ENCODE measurements at places on chromosomes 3 and 15. TPM values are rescaled to one million over a fixed set of nuclear protein-coding genes. Genes with fewer than 3 reads are reported as not detected.

Gene BCHE
- total RNA-seq = not detected

DNA sequence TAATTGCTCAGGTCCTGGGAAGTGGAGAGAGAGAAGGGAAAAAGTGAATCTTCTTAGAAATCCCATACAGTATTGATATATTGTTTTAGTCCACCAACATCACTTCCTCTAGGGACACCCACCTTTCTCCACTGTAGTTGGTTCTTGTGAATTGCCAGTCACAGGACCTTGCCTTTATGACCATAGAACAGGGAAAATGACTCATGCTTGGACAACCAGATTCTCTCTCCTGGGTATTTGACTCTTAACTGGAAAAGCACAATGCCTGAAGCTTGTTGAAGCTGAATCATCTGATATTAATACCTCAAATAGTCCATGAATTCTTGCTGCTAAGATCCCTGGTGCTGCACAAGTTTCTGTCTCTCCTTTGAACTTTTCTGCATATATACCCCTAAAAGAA lies 32.5 kb upstream of the DCLK3 start:
- DNase-seq = peak; percentile 31
- H3K4me1 ChIP-seq = no peaks in the 10 kb centered on the region
- no peaks in the 10 kb centered on the region for H3K36me3 ChIP-seq
- no peak overlapping the region for H3K27ac ChIP-seq

- no peaks in the 10 kb centered on the region for H3K4me1 ChIP-seq
Measured at GRCh38 chr3:129809297-129809696, 84.2 kb downstream of the TMCC1 start.

Gene ZSCAN29
- total RNA-seq = 15.7 TPM

- H3K36me3 ChIP-seq = no peaks in the 10 kb centered on the region
- H3K4me1 ChIP-seq = peaks cover 25% of the 10 kb centered on the region
- no peak overlapping the region for H3K4me3 ChIP-seq
- H3K27me3 ChIP-seq = peaks cover 43% of the 10 kb centered on the region
Measured at GRCh38 chr3:13111173-13111872, 38.1 kb upstream of the IQSEC1 start.

DNA sequence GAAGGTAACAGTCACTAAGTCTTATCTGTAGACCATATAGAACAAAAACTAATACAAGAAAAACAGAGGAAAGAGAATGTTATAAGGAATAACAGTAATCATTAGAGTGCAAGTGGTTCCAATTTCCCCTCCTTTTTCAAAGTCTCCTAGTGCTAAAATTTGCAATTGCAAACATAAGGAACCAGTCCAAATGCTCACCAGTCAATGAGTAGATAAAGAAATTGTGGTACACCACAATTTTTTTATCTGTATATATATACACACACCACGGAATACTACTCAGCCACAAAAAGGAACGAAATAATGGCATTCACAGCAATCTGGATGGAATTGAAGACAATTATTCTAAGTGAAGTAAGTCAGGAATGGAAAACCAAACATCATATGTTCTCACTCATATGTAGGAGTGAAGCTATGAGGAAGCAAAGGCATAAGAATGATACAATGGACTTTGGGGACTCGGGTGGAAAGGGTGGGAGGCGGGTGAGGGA lies 38.9 kb upstream of the RSL24D1 start:
- H3K4me1 ChIP-seq = no peaks in the 10 kb centered on the region
- no peak overlapping the region for H3K4me3 ChIP-seq
- H3K36me3 ChIP-seq = no peaks in the 10 kb centered on the region
- H3K27ac ChIP-seq = no peak overlapping the region

DNA sequence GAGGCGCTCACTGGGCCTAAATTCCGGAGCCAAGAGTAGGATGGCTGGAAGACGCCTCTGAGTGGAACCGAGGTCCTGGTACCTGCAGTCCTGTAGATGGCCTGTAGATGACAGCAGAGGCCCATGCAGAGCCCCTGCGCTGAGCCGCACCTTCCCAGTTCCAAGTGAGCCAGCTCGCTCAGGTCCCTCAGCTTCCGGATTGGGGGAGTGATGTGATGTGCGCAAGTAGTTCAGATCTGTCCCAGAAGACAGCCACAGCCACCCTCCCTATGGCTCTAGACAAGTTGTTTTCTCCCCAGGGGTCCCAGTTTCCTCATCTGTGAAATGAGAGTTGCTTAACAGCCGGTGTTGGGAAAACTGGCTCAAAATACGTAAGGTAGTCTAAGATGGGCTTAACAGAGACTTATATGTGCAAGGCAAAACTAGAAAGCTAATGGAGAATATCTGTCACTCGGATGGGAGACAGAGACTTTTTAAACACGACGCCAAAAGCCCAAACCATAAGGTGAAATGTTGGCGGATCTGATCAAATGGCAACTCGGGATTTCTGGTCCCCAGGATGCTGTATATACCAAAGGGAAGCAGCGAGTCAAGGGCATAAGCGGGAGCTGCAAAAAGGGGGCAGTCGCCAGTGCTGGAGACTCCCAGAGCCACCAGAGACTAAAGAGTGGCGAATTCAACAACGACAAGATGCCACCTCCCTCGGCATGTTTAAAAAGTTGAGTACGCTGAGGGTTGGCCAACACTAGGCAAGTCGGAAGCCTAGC lies 765 bp upstream of the MAPKAPK3 start:
- peaks cover 52% of the 10 kb centered on the region for H3K4me1 ChIP-seq
- peaks cover 13% of the 10 kb centered on the region for H3K36me3 ChIP-seq
- H3K27ac ChIP-seq = peak overlapping the region; percentile 62

DNA sequence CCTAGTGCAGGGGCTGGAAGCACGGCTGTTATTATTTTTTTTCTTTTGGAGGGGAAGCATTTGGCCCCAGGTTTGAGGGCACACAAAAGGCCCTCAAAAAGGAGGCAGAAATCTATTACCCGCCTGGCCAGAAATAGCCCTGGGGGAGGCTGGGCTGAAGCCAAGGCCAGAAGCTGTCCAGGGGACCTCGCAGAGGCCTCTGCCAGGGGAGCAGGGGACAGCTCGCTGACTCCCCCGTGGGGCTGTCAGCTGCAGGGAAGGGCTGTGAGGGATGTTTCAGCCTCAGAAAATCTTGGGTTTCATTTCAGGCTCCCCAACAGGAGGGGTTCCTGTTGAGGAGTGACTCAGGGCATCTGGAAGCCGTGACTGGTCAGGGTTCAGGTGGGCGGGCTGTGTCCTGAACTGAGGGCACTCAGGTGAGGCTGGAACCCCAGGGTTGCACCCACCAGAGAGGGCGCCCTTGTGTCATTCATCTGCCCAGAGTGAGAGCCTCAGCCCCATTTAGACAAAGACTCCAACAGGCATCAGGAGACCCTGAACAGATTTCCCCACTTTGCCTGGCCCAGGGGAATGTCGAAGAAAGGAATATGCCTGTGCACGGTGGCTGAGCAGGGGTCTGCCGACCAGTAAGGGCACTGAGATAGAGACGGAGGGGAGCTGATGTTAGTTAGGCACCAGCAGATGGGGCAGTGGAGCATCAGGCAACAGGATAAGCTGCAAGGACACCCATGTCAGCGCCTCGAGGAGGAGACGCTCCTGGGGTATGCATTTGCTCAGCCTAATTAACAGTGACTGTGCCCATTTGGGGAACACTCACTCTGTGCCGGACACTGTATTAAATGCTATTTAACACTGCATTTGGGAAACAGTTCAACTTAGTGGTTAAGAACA lies 43.5 kb upstream of the SLC6A11 start:
- H3K27me3 ChIP-seq = peaks cover 45% of the 10 kb centered on the region
- H3K27ac ChIP-seq = no peak overlapping the region
- H3K36me3 ChIP-seq = no peaks in the 10 kb centered on the region
- no peak overlapping the region for H3K4me3 ChIP-seq

GRCh38 chr3:57227930-57228751 lies 612 bp downstream of the APPL1 start:
- DNase-seq = peak; percentile 36
- H3K27me3 ChIP-seq = no peaks in the 10 kb centered on the region
- no peaks in the 10 kb centered on the region for H3K36me3 ChIP-seq
- peak overlapping the region; percentile 67 for H3K27ac ChIP-seq
- peak overlapping the region; percentile 92 for H3K4me3 ChIP-seq
- H3K4me1 ChIP-seq = peaks cover 46% of the 10 kb centered on the region

- H3K36me3 ChIP-seq = no peaks in the 10 kb centered on the region
- H3K4me1 ChIP-seq = no peaks in the 10 kb centered on the region
- no peak overlapping the region for H3K4me3 ChIP-seq
- DNase-seq = no peak
- H3K27me3 ChIP-seq = peaks cover 10% of the 10 kb centered on the region
Measured at GRCh38 chr3:51717446-51717845, 10.6 kb downstream of the GRM2 start.

Gene REC114
- not detected for total RNA-seq

DNA sequence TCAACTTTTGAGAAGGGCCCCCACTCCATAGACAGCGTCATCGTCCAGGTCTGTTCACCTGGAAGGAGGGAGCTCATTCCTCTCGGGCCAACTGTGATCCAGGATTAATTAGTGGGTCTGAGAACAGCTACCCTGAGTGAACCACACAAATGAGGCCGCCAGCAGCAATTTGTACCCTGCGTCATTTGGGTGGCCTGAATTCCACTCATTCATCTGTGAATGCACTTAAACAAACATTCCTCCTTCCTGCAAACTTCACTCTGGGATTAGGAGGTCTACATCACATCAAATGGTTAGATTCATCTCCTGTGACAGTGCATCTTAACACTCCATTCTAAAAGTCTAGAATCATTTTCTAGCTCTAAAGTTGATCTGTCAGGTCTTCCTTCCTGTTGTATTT lies 201.8 kb downstream of the GABRG3 start:
- H3K36me3 ChIP-seq = no peaks in the 10 kb centered on the region
- peaks cover 4% of the 10 kb centered on the region for H3K27me3 ChIP-seq
- H3K4me1 ChIP-seq = no peaks in the 10 kb centered on the region

- H3K4me1 ChIP-seq = peaks cover 10% of the 10 kb centered on the region
- no peaks in the 10 kb centered on the region for H3K36me3 ChIP-seq
- DNase-seq = peak; percentile 82
- H3K27me3 ChIP-seq = peaks cover 16% of the 10 kb centered on the region
- no peak overlapping the region for H3K27ac ChIP-seq
Measured at GRCh38 chr15:45307230-45307924, 55.3 kb downstream of the SLC28A2 start.

Gene NEK10
- 5.2 TPM for total RNA-seq

- no peak overlapping the region for H3K4me3 ChIP-seq
- H3K27me3 ChIP-seq = no peaks in the 10 kb centered on the region
- H3K4me1 ChIP-seq = peaks cover 22% of the 10 kb centered on the region
- peaks cover 33% of the 10 kb centered on the region for H3K36me3 ChIP-seq
- no peak overlapping the region for H3K27ac ChIP-seq
Measured at GRCh38 chr3:126606001-126606400, 47.3 kb upstream of the C3orf22 start.

Gene STAB1
- not detected for total RNA-seq

DNA sequence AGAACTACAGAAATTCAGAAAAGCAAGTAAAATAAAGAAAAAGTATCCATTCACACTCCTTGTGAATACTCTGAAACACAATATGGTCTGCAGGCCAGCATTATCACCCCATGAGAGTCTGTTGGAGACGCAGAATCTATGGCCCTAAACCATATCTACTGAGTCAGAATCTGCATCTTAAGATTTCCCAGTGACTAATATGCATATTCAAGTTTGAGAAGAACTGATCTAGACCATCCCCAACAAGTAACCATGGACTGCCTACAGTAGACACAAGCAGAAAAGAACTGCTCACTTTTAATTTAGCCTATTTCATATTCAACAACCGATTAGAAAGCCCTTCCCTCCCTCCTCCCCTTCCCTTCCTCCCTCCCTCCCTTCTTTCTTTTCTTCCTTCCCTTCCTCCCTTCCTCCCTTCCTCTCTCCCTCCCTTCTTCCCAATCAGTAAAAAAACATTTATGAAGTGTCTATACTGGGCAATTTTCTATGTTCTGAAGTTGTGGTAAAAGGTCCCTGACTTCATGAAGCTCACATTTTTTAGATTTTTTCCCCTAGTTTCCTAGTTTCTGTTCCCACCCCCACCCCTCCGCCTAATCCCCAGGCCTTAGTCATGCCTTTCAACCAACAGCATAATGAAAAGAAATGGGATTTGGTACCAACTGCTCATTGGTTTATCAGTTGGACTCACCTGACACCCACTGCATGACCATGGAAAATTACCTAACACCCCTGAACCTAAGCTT lies 125.2 kb downstream of the CNTN3 start:
- H3K4me1 ChIP-seq = peaks cover 18% of the 10 kb centered on the region
- H3K27me3 ChIP-seq = peaks cover 2% of the 10 kb centered on the region
- H3K36me3 ChIP-seq = peaks cover 18% of the 10 kb centered on the region
- H3K4me3 ChIP-seq = no peak overlapping the region
- peak overlapping the region; percentile 68 for H3K27ac ChIP-seq

GRCh38 chr3:20074226-20075063 lies 34.2 kb downstream of the KAT2B start:
- H3K36me3 ChIP-seq = no peaks in the 10 kb centered on the region
- H3K27ac ChIP-seq = peak overlapping the region; percentile 48
- H3K4me1 ChIP-seq = peaks cover 23% of the 10 kb centered on the region
- DNase-seq = peak; percentile 39

- peaks cover 35% of the 10 kb centered on the region for H3K4me1 ChIP-seq
- H3K36me3 ChIP-seq = peaks cover 13% of the 10 kb centered on the region
- no peaks in the 10 kb centered on the region for H3K27me3 ChIP-seq
- no peak overlapping the region for H3K27ac ChIP-seq
- no peak overlapping the region for H3K4me3 ChIP-seq
Measured at GRCh38 chr3:69825446-69825845, 86.2 kb downstream of the MITF start.

DNA sequence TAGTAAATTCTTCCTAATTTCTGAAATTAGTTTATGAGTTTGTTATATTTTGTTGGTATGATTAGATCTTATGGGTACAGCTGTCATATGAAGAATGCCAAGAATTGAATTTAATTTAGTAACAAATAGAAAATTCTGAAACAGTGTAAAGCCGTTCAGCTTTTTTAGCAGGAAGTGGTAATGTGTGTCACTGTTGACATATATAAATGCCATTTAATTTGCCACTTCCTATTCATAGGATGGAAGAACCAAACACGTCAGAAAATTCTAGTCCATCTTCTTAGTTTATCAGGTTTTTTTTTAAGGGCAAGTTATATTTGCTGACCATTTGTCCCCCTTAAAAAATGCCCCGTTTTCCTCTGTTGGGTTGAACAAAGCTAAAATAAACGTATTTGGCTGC lies 43.0 kb downstream of the RAB8B start:
- no peaks in the 10 kb centered on the region for H3K27me3 ChIP-seq
- H3K36me3 ChIP-seq = peaks cover 11% of the 10 kb centered on the region
- DNase-seq = no peak
- no peak overlapping the region for H3K27ac ChIP-seq

- peak overlapping the region; percentile 91 for H3K27ac ChIP-seq
- H3K27me3 ChIP-seq = peaks cover 1% of the 10 kb centered on the region
- no peaks in the 10 kb centered on the region for H3K36me3 ChIP-seq
- peak; percentile 83 for DNase-seq
- H3K4me3 ChIP-seq = peak overlapping the region; percentile 77
- H3K4me1 ChIP-seq = peaks cover 44% of the 10 kb centered on the region
Measured at GRCh38 chr3:149554826-149555225, 80.3 kb downstream of the TM4SF4 start.

- H3K4me1 ChIP-seq = peaks cover 92% of the 10 kb centered on the region
- peak; percentile 98 for DNase-seq
- H3K4me3 ChIP-seq = peak overlapping the region; percentile 86
- H3K27ac ChIP-seq = peak overlapping the region; percentile 99
- H3K27me3 ChIP-seq = peaks cover 1% of the 10 kb centered on the region
Measured at GRCh38 chr3:172153335-172153861, 114.0 kb downstream of the FNDC3B start.

GRCh38 chr3:192848371-192849233 lies 69.1 kb downstream of the MB21D2 start:
- no peaks in the 10 kb centered on the region for H3K27me3 ChIP-seq
- H3K4me3 ChIP-seq = peak overlapping the region; percentile 47
- peaks cover 86% of the 10 kb centered on the region for H3K4me1 ChIP-seq
- no peak for DNase-seq
- H3K27ac ChIP-seq = peak overlapping the region; percentile 25
- H3K36me3 ChIP-seq = peaks cover 13% of the 10 kb centered on the region

Gene GHSR
- not detected for total RNA-seq

Measured in HFFc6 (cell line).